ENCODE measurements at places on chromosomes 12 and 14.

- DNase-seq = no peak
These were observed 54.7 kb upstream of the CLMN start for GRCh38 chr14:95374239-95374997.

- no peak for DNase-seq
These were observed 35.1 kb upstream of the OTOGL start for GRCh38 chr12:80064269-80064668.

GRCh38 chr14:32312010-32312331 is 17.1 kb upstream of the AKAP6 start:
- DNase-seq = no peak

- DNase-seq = no peak
These were observed 6.5 kb upstream of the OTX2 start for GRCh38 chr14:56816574-56817391.

DNA sequence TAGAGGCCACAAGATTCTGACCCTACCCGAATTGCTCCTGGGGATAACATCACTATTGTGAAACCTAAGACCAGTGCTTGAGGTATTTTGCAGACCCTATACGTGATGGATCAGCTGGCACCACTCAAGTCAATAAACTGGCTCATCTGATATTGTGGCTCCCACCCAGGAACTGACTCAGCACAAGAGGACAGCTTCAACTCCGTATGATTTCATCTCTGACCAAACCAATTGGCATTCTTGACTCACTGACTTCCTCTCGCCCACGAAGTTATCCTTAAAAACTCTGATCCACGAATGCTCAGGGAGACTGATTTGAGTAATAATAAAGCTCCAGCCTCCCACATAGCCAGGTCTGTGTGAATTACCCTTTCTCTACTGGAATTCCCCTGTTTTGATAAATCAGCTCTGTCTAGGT is 1036.1 kb upstream of the TMEM132C start:
- peak; percentile 99 for DNase-seq

- no peak for DNase-seq
These were observed 96.2 kb downstream of the CIT start for GRCh38 chr12:119780786-119781434.

All from epithelial cell of proximal tubule (primary cell).